ENCODE measurements at places on chromosomes 2 and 18.

DNA sequence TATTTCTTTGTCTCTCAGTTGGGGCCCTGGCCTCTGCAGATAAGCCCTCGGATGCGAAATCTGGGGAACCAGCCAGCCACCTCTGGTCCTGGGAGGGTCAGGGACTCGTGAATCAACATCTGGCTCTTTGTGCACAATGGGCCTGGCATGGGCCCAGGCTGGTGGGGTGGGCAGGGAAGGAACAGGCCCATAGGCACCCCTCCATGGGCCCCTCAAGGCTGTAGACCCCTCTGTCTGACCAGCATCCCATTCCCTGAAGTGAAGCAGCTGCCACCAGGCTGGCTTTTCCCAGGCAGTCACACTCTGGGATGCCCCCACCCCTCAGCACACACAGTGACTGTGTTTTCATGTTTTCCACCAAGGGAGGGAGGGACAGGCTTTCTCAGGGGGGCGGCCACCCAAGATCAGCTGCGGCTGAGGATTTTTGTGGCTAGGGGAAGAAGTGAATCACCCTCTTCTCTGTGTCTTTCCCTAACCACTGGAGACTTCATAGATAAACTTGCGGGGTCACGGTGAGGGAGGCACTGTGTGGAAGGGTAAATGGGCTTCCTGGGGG lies 166.0 kb downstream of the AGAP1 start:
- DNase-seq = no peak

DNA sequence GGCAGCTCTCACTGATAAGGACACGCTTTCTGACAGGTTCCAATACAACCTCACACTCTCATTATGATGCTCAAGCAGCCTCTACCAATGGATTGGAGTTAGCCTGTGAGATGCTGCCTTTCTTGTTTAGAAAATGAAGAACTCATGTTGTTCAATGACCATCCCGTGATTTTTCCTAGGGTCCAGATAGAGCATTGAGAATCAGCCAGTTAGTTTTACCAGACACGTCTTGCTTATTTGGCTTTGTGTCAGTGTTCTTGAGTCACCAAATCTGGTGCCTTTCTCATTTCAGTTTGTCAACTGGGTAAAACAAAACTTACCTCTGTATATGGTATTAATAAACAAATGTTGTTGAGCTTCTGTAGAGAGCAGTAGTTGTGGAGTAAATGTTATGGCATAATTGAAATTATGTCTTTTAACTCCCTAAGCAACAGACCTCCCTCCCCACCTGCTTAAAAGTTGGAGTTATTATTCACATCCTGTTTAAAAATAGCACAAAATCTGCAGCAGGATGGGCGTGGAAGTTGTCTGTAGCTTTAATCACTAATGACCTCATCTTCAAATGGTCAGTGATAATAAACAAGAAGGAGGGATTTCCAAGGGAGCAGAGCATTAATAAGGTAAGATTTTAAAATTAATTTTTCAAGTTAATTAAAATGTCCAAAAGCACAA lies 167.3 kb downstream of the HRH4 start:
- no peak for DNase-seq

GRCh38 chr2:16677875-16678274 lies 12.2 kb upstream of the CYRIA start:
- no peak for DNase-seq

- no peak for DNase-seq
Observed at GRCh38 chr2:70679259-70679658, 88.7 kb downstream of the ADD2 start.

DNA sequence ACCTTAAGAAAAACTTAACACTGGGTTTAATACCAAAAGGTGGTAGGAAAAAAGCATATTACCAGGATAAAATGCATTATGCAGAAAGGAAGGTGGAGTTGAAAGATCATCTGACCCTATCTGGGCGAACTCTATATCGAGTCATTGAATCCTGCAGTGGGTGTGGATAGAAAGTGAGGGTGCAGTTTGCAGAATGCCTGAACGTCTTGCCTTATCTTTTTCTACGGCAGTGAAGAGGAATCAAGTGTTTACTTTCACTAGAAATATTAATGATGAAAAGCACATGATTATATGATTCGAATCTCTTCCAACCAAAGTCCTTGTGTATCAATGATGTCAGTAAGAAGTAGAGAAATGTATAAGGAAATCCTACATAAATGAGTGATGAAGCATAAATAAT lies 4.3 kb upstream of the CAVIN2 start:
- DNase-seq = no peak

DNA sequence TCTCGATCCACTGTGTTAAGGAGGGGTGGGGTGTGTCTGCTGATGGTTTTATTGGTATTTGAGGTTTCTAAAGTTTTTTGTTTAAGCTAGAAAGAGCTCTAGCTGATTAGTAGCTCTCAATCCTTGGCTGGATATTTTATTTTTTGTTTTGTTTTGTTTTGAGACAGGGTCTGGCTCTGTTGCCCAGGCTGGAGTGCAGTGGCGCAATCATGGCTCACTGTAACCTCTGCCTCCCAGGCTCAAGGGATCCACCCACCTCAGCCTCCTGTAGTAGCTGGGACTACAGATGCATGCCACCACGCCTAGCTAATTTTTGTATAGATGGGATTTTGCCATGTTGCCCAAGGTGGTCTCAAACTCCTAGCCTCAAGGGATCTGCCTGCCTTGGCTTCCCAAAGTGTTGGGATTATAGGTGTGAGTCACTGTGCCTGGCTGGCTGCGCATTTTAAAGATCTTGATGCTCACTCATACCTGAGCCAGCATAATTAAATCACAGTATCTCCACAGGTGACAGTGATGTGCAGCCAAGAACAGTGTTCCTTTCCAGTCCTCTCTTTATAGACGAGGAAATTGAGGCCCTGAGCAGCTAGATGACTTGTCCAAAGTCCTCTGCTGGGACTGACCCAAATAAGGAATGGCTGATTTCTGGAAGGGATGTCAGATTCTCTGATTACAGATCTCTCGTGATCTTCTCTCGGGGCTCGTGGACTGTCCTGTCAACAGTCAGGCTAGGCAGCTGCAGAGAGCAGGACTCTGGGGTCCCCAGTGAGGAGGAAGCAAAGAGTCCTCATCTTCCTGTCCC lies 44.5 kb downstream of the SPTBN1 start:
- no peak for DNase-seq

- no peak for DNase-seq
Observed at GRCh38 chr2:238019962-238020361, 40.8 kb upstream of the SCLY start.

DNA sequence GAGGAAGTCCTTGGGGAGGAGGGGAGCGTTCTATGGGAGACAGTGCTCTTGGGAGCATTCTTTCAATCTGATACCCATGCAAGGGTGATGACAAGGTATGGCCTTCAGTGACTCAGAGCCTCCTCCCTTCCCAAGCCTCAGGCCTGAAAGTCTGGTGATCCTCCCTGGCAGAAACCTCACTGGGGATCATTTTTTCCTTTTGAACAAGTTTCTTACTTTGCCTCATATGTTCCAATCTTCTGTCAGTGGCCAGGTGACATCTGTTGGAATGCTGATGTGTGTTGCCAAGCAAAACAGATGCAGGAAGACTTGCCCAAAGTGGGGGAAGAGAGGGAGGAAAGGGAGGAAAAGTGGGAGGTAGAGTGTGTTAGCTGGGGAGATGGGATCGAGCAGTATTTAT lies 224.8 kb downstream of the NEDD4L start:
- no peak for DNase-seq

GRCh38 chr2:186913870-186914269 lies 64.9 kb upstream of the ZSWIM2 start:
- DNase-seq = no peak

GRCh38 chr2:217832115-217832514 lies 170.7 kb downstream of the TNS1 start:
- no peak for DNase-seq

DNA sequence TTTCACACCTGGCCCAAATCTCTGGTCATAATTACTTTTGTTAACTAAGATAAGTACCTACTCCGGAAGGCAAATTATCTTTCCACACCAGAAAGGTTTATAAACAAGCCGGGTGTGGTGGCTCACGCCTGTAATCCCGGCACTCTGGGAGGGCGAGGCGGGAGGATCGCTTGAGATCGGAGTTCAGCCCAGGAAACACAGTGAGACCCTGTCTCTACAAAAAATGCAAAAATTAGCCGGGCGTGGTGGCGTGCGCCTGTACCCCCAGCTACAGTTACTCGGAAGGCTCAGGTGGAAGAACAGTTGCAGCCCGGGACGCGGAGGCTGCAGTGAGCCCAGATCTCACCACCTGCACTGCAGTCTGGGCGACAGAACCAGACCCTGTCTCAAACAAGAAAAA lies 2.1 kb downstream of the PUM2 start:
- DNase-seq = no peak

DNA sequence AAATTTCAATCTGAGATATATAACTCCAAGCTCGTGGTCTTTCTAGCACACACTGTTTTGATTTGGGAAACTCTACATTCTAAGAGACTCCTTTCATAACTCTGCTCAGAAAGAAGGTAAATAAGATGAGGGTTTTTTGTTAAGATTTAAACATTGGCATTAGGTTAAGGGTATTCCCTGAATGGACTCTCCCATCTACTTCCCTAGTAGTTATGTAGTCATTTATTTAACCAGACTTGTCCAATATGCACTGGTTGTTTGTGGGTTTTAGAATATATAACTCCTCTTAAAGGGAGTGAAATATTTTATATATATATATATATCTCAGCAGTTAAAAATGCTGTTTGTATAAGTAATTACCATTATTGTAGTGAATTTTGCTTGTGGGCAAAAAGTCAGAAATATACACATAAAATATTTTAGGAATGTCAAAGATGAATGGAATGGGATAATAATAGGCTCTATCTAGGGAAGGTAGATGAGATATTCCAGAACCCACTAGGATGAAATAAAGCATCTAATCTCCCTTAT lies 61.5 kb upstream of the WDR75 start:
- DNase-seq = no peak

DNA sequence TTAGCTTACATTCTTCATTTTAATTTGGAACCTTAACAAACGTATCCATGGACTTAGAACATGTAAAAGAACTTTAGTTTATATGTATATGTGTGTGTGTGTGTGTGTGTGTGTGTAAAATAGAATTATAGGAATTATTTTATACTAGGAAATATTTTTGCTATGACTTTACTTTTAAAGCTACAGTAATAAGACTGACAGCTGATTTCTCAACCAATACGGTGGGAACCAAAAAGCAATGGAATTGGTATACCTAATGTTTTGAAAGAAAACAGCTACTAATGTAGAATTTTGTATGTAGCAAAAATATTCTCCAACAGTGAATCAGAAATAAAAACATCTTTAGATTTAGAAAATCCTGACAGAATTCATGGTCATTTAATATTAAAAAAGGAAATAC lies 146.5 kb upstream of the ARL4C start:
- no peak for DNase-seq

- DNase-seq = no peak
Observed at GRCh38 chr2:223945755-223946154, 620 bp upstream of the WDFY1 start.

GRCh38 chr2:11082880-11083279 lies 72.4 kb upstream of the SLC66A3 start:
- DNase-seq = no peak

DNA sequence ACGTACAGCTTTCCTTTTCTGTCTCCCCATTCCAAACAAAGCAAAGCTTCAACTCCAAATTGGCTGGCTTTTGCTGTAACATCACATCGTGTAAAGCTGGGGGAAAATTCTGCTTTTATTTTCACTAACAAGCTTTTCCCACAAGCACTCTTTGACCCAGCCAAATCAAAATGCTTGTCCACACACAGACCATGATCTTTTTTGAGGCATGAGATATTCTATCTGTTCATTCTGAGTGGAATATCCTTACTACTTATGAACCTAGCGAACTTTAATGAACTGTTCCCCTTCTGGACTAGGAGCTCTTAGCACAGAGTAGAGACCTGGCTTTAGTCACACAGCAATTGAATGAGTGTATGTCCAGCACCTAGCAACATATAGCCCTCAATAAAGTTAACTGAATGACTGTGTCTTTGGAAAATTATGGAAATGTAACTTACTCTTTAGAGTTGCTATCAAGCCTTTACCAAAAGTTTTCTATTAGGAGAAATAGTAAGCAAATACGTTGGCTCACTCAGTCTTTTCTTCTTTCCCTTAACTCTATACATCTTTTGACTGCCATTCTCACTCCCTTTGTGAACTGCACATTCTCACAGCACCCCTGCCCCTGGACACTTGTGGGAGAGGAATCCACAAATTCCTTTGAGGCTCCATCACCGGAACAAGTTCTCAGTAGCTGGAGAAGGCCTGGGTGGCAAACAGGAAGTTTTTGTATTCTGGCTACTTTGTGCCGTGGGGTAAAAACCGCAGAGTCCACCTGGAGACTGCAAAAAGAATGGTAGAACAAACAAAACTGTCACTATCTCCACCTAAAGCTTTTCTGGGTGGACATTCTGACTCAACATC lies 1.3 kb upstream of the UBE2E3 start:
- no peak for DNase-seq

GRCh38 chr18:63553081-63553480 lies 10.9 kb downstream of the SERPINB12 start:
- no peak for DNase-seq

DNA sequence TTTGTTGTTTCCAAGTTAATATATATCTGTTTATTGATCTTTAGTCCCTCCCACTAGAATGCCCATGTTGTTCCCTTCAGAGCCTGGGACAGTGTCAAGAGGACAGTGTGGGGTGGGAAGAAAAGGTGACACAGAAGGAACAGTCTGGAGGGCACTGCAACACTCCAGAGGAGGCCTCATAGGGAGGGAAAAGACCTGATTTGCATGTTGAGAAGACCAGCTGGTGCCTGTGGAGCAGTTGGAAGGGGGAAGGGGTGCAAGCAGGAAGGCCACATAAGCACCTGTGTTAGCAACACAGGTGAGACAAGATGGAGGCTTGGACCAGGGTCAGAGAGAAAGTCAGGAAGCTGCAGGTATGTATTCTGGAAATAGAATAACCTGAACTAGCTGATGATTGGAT lies 48.1 kb upstream of the FHOD3 start:
- DNase-seq = no peak

GRCh38 chr18:74476140-74476539 lies 19.0 kb upstream of the DIPK1C start:
- DNase-seq = no peak

GRCh38 chr18:22387364-22387763 lies 30.4 kb downstream of the CTAGE1 start:
- no peak for DNase-seq

Measured in esophagus squamous epithelium (tissue), 5 donors.